ENCODE measurements at places on chromosomes 2 and 18. TPM values are rescaled to one million over a fixed set of nuclear protein-coding genes. Genes with fewer than 3 reads are reported as not detected.

ORMDL1 gene
- polyA plus RNA-seq = 34.9 TPM

- no peaks in the 10 kb centered on the region for H3K27me3 ChIP-seq
- no peak overlapping the region for H3K4me3 ChIP-seq
- no peaks in the 10 kb centered on the region for H3K4me1 ChIP-seq
- DNase-seq = no peak
Measured at GRCh38 chr2:46926863-46927262, 11.3 kb upstream of the MCFD2 start.

DNA sequence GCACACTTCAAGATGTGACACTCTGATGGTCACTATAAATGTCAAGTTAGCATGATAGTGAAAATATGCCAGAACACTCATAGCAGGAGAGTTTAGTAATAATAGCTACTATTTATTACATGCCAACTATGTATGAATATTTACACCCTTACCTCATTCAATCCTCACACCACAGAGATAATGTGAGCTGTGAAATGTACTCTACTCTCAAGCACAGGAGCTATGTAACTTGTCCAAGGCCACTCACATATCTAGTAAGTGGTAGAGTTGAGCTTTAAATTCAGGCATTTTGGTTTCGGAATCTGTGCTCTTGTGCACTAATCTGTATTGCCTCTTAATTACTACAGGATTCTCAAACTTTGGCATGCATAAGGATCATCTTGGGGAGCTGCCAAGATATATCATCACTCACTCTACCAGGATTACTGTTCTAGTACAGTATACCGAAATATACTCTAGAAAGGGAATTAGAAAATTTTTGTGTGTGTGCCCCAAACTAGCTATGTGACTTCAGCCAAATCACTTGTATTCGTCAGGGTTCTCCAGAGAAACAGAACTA is 154.3 kb downstream of the PLCL1 start:
- H3K27ac ChIP-seq = no peak overlapping the region
- no peak for DNase-seq
- H3K27me3 ChIP-seq = no peaks in the 10 kb centered on the region
- no peaks in the 10 kb centered on the region for H3K4me1 ChIP-seq

DNA sequence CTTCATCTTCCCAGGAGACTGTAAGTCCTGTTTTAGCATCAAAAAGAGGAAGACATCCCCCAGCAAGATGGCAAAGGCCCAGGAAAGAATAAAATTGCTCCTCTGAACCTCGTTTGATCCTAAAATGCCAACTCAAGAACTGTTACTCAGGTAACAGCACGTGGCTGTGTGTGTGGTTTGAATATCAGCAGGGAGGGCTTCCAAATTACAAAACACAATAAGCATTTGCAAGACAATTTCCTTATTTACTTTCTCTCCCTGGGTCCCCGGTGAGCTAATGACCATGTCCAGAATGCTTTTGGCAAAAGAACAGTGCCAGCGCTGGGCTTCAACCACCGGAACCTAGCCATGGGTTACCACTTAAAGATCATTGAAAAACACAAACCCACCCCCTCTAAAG is 163.6 kb downstream of the C1D start:
- H3K36me3 ChIP-seq = no peaks in the 10 kb centered on the region
- no peak for DNase-seq
- no peak overlapping the region for H3K27ac ChIP-seq
- H3K4me1 ChIP-seq = peaks cover 9% of the 10 kb centered on the region

DNA sequence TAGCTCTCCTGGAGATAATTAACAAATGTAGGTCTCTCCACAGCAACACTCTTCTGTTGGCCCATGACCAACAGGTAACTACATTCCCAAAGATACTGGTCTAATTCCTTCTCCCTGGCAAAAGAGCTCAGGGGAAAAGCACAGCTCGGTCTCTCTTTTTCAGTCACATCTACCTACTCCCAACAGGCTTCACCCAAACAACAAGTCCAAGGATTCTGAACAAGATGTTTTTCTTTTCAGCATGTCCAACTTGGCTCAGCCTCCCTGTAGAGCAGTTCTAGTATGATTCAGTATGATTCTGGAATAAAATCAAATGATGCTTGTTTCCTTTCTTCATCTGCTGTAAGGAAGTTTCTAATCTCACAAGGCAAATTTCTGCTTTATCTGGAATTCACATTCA is 1704.8 kb upstream of the PIK3C3 start:
- H3K27ac ChIP-seq = no peak overlapping the region
- H3K27me3 ChIP-seq = no peaks in the 10 kb centered on the region
- no peak overlapping the region for H3K4me3 ChIP-seq
- H3K4me1 ChIP-seq = no peaks in the 10 kb centered on the region
- H3K36me3 ChIP-seq = no peaks in the 10 kb centered on the region

GRCh38 chr18:30765247-30765646 is 277.3 kb downstream of the DSC3 start:
- H3K27me3 ChIP-seq = peaks cover 6% of the 10 kb centered on the region
- no peak for DNase-seq
- H3K4me3 ChIP-seq = no peak overlapping the region
- no peaks in the 10 kb centered on the region for H3K36me3 ChIP-seq
- H3K27ac ChIP-seq = no peak overlapping the region

DNA sequence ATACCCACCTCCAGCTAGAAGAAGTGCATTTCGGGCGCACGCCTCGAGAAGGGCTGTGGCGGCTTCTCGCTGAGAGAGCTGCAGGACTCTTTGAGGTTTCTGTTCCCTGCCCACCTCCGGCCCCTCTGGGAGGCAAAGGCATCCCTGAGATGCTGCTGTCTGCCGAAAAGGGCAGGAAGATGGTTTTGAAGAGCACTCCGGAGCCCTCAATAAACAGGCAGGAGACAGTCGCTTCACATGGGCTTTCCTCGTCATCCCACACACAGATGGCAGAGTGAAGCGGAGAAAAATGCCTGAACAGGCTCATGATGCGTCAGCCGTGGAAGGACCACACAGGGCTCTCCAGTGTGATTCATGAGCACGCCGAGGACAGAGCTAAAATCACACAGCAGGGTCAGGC is 25.4 kb upstream of the GLI2 start:
- H3K27ac ChIP-seq = peak overlapping the region; percentile 66
- peaks cover 18% of the 10 kb centered on the region for H3K4me1 ChIP-seq
- H3K36me3 ChIP-seq = no peaks in the 10 kb centered on the region
- DNase-seq = no peak

- no peaks in the 10 kb centered on the region for H3K4me1 ChIP-seq
- DNase-seq = peak; percentile 52
- no peak overlapping the region for H3K4me3 ChIP-seq
- H3K36me3 ChIP-seq = no peaks in the 10 kb centered on the region
Measured at GRCh38 chr18:78352910-78353309, 626.7 kb upstream of the SALL3 start.

C2orf74 gene
- 1.7 TPM for polyA plus RNA-seq

- DNase-seq = no peak
- no peaks in the 10 kb centered on the region for H3K36me3 ChIP-seq
- no peaks in the 10 kb centered on the region for H3K4me1 ChIP-seq
- no peaks in the 10 kb centered on the region for H3K27me3 ChIP-seq
Measured at GRCh38 chr2:183207110-183207509, 82.9 kb downstream of the NUP35 start.

- no peak for DNase-seq
- H3K4me1 ChIP-seq = no peaks in the 10 kb centered on the region
- no peaks in the 10 kb centered on the region for H3K27me3 ChIP-seq
Measured at GRCh38 chr2:44579115-44579836, 217.5 kb downstream of the CAMKMT start.

DNA sequence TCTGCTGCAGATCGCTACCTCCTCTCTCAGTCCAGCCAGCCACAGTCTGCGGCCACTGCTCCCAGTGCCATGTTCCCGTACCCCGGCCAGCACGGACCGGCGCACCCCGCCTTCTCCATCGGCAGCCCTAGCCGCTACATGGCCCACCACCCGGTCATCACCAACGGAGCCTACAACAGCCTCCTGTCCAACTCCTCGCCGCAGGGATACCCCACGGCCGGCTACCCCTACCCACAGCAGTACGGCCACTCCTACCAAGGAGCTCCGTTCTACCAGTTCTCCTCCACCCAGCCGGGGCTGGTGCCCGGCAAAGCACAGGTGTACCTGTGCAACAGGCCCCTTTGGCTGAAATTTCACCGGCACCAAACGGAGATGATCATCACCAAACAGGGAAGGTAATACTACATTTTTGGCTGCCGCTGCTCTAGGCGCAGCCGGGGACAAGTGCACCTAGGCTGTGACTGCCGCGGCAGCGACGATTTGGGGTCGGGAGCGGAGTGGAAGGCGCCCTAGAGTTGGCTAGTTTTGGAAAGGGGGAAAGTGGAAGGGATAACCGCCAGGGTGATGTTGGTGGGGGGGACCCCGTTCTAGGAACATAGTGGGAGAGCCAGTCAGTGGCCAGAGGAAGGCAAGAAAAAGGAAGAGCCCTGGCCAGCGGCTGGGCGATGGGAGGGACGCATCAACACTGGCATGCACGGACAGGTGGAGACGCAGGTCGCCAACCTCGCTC is 776 bp downstream of the TBR1 start:
- no peak overlapping the region for H3K27ac ChIP-seq
- no peaks in the 10 kb centered on the region for H3K36me3 ChIP-seq
- no peak for DNase-seq
- peaks cover 20% of the 10 kb centered on the region for H3K4me1 ChIP-seq
- H3K27me3 ChIP-seq = peaks cover 63% of the 10 kb centered on the region

DNA sequence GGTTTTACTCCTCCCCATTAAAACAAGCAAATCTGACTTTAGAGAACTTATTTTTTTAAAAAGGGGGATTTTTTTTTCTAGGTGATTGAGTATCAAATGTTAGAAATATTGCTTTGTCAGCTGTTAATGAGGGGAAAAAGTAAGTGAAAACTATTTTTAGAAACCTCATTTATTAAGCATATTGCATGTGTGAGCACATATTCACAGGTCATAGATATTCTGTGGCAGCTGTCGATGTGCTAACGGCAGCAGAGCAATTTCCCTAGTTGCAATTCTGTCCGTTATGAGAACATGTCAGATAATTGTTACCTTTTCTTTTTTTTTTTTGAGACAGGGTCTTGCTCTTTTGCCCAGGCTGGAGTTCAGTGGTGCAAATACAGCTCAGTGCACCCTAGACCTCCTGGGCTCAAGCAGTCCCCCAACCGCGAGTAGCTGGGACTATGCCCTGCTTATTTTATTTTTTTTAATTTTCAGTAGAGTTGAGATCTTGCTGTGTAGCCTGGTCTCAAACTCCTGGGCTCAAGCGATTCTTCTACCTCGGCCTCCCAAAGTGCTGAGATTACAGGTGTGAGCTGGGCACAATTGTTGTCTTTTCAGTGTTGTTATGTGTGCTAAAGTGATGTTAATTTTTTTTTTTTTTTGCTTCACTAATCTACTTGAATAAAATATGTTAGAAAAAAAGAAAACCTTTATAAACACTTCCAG is 69.8 kb downstream of the MTA3 start:
- no peak overlapping the region for H3K4me3 ChIP-seq
- H3K36me3 ChIP-seq = peaks cover 11% of the 10 kb centered on the region
- H3K4me1 ChIP-seq = peaks cover 2% of the 10 kb centered on the region
- DNase-seq = no peak
- H3K27me3 ChIP-seq = no peaks in the 10 kb centered on the region

RBM43 gene
- 1.7 TPM for polyA plus RNA-seq

RASGRP3 gene
- polyA plus RNA-seq = 0.06 TPM

CFAP65 gene
- 0.45 TPM for polyA plus RNA-seq

KCMF1 gene
- polyA plus RNA-seq = 55.8 TPM

- no peaks in the 10 kb centered on the region for H3K4me1 ChIP-seq
- peaks cover 30% of the 10 kb centered on the region for H3K36me3 ChIP-seq
- no peaks in the 10 kb centered on the region for H3K27me3 ChIP-seq
- no peak overlapping the region for H3K4me3 ChIP-seq
- no peak overlapping the region for H3K27ac ChIP-seq
- no peak for DNase-seq
Measured at GRCh38 chr2:1656326-1656960, 87.9 kb downstream of the PXDN start.

LGALSL gene
- polyA plus RNA-seq = 13.6 TPM

OTOS gene
- polyA plus RNA-seq = 0.19 TPM

KHK gene
- polyA plus RNA-seq = 14.5 TPM

PELI1 gene
- polyA plus RNA-seq = 17.1 TPM

DNA sequence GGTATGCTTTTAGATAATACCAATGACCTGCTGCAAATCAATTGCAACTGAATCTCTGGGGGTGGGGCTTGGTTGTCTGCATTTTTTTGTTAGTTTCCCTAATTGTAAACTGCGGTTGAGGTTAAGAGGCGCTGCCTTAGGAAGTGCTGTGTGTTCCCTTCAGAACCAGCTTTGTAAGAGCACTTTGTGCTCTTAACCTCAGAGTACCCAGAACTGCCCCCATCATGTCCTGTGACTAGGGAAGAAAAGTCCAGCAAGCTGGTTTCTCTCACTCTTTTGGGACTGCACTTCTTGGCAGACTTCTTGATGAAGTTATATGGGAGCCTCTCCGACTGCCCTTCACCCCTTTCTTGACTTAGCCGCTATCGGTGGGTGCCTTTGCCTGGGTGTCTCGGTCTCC is 245.5 kb upstream of the CXCR4 start:
- H3K36me3 ChIP-seq = no peaks in the 10 kb centered on the region
- no peak overlapping the region for H3K4me3 ChIP-seq
- H3K27ac ChIP-seq = no peak overlapping the region
- H3K4me1 ChIP-seq = no peaks in the 10 kb centered on the region
- DNase-seq = peak; percentile 29

DNA sequence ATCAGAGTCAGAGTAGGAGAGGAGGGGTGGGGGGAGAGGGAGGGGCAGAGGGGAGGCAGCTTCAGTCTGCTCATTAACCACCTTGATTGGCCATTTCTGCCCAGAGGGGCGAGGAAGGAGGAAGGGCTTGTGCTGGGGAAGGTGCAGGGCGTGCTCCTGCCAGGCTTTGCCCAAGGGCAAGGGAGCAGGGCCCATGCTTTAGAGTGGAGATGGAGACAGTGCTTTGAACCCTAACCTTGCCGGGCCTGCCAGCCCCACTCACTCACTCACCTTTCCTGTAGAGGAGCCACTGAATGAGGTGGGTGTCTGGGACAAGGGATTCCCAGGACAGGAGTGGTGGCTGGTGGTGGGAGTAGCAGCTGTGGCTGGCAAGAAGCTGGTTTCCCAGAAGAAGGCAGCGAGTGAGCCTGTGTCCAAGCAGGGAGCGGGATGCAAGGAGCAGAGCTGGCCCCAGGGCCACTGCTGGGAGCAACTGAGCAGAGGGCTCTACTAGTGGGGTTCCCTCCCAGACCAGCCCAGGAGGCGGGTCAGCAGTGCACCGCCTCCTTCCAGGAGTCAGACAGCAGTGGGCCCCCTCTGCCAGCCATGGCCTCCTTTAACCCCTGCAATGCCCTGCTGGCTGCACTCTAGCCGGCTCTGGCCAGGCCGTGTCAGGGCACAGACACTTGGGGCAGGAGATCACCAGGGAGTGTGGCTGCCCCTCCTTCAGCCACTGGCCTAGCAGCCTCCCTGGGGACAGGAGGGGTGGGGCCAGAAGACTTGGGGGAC is 3.6 kb upstream of the RUFY4 start:
- H3K4me1 ChIP-seq = peaks cover 3% of the 10 kb centered on the region
- H3K36me3 ChIP-seq = no peaks in the 10 kb centered on the region
- H3K27ac ChIP-seq = no peak overlapping the region

TNFAIP6 gene
- 1.1 TPM for polyA plus RNA-seq

KCNS3 gene
- 23.0 TPM for polyA plus RNA-seq

GRCh38 chr2:63692002-63692606 is 103.3 kb downstream of the MDH1 start:
- H3K27me3 ChIP-seq = no peaks in the 10 kb centered on the region
- H3K4me1 ChIP-seq = no peaks in the 10 kb centered on the region
- no peak for DNase-seq
- H3K27ac ChIP-seq = no peak overlapping the region
- H3K4me3 ChIP-seq = no peak overlapping the region

GRCh38 chr2:124566518-124566970 is 541.5 kb downstream of the CNTNAP5 start:
- no peak overlapping the region for H3K27ac ChIP-seq
- H3K4me3 ChIP-seq = no peak overlapping the region
- DNase-seq = no peak
- H3K36me3 ChIP-seq = no peaks in the 10 kb centered on the region
- no peaks in the 10 kb centered on the region for H3K4me1 ChIP-seq
- H3K27me3 ChIP-seq = no peaks in the 10 kb centered on the region
